ENCODE measurements at places on chromosomes 6 and 20. TPM values are rescaled to one million over a fixed set of nuclear protein-coding genes. Genes with fewer than 3 reads are reported as not detected.

The TRDN gene
- 0.94 TPM for total RNA-seq

The RBPJL gene
- not detected for total RNA-seq

DNA sequence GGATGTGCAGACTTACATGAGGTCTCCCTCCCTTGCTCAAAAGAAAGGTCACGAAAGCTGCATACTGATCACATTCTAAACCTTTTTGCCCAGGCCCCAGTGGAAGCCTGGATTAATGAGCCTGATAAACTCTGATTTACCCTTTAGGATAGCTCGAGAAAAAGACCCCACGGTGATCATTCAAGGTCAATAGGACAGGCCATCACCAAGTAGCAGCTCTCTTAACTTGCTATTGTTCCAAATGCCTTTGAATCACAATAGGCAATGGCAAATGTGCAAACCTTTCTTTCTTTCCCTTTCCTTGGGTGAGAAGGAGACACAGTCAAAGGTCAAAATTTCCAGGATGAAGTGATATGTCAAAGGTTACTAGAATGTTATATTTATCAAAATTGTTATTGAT lies 327.3 kb downstream of the HDGFL1 start:
- no peak for DNase-seq

DNA sequence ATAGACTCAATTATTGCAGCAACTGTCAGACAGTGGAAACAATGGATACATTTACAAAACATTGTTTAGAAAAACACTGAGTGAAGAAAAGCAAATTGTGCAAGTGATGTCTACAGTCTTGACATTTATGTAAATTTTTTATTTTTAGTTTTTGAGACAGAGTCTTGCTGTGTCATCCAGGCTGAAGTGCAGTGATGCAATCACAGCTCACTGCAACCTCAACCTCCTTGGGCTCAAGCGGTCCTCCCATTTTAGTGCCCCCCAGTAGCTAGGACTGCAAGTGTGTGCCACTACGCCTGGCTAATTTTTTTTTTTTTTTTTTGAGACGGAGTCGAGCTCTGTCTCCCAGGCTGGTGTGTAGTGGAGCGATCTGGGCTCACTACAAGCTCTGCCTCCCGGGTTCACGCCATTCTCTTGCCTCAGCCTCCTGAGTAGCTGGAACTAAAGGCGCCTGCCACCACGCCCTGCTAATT lies 9.7 kb downstream of the CNBD2 start:
- DNase-seq, result no peak

DNA sequence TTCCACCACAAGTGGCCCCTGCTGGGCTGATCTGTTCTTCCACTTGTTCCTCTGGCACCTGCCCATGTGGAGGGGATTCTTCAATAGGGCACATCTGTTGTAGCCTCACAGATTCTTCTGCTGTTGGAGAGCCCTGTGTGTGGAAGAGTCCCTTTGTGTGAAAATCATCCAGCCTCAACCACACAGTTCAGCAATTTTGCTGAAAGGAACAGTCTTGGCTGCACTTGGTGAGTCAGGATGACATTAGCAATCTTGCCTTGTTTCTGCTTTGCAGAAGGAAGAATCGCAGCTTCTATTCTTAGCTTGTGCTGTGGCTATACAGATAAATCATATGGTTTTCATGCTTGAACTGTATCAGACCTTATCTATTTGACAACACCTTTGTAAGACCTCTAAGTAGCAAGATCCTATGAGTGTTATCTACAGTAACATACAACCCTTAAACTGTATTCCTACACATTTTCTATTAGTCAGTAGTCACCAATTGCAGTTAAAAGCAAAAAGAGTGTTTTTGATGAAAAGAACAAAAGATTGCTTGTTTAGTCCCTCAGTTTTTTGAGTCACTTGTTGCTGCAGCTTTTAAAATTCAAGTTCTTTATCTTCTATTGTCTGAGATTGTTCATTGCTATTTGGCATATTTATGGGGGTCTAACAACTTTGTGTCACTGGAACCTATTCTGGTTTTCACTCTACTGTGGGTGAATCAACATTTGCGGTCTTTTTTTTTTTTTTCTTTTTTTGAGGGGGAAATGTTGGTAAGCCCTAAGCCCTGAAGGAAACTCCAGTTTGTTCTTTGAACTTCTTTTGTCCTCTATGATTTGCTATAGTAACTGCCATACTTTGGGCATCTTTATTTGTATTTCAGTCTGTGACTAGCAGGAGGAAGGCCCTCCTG lies 231.6 kb downstream of the TFAP2B start:
- DNase-seq, result no peak

- no peak for DNase-seq
Observed at GRCh38 chr6:111541026-111541681, 58.1 kb upstream of the REV3L start.

GRCh38 chr6:154848580-154848979 lies 115.4 kb downstream of the SCAF8 start:
- no peak for DNase-seq

The GLYATL3 gene
- not detected for total RNA-seq

- no peak for DNase-seq
Observed at GRCh38 chr6:35327349-35328027, 14.9 kb upstream of the PPARD start.

The TCF21 gene
- not detected for total RNA-seq

The ADGRF5 gene
- 8.0 TPM for total RNA-seq

GRCh38 chr6:169789146-169789943 lies 37.9 kb downstream of the ERMARD start:
- no peak for DNase-seq

Data from occipital lobe (tissue), 3 donors.